ENCODE measurements at places on chromosomes 11 and 22.

- DNase-seq, result peak; percentile 65
These were observed 1.4 kb downstream of the DTX4 start for GRCh38 chr11:59173080-59173963.

DNA sequence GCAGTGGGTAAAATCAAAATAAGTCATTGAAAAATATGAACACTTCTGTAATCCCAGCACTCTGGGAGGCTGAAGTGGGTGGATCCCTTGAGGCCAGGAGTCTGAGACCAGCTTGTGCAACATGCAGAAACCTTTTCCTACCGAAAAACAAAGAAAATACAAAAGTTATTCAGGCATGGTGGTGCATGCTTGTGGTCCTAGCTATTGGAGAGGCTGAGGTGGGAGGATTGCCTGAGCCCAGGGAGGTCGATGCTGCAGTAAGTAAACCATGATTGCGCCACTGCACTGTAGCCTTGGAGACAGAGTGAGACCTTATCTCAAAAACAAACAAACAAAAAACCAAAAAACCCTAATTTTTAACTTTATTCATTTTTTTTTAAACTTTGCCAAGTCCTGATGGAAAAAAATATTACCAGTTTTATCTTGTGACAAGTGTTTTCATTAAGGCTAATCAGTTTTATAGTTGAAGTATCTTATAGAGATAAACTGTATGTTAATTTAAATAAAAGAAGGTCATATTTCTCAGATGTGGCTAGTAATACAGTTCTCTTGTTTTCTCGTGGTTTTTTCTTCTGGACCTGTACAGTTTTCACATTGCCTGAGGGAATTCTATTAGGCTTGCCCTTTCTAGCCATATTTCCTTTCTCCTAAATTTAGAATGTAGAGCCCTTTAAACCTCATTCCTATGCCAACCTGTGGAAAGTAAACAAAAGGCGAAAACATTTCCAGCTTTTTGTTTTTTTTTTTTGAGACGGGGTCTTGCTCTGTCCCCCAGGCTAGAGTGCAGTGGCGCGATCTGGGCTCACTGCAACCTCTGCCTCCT is 9.4 kb downstream of the HIPK3 start:
- no peak for DNase-seq

- no peak for DNase-seq
These were observed 3.4 kb downstream of the KIAA0930 start for GRCh38 chr22:45237065-45237990.

DNA sequence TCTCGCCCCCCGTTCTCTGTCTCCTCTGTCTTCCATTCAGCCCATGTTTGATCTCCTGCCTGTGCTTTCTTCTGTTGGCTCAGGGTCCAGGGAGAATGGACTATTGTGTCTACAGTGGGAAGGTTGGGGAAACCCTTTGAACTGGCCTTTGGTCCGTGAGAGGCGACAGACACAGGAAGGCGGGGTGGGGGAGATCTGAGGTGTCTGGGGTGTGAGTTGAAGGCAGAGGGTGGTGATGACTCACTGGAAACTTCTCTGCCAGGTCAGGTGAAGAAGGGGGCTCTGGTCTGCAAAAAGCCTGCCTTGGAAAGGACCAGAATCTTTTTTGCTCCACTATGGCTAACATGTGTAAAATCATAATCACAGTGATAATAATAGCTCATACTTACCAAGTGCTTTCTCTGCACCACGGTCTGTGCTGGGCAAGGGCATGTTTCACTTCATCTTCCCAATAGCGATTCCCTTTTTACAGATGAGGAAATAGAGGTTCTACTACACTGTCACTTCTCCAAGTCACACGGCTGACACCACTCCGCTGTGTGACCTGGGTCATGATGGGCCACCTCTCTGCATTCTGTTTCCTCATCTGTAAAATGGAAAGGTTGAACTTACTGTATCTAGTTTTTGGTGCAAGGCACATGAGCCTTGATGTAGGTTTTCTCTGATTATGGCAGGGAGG is 99.8 kb upstream of the ALX4 start:
- DNase-seq, result peak; percentile 33

DNA sequence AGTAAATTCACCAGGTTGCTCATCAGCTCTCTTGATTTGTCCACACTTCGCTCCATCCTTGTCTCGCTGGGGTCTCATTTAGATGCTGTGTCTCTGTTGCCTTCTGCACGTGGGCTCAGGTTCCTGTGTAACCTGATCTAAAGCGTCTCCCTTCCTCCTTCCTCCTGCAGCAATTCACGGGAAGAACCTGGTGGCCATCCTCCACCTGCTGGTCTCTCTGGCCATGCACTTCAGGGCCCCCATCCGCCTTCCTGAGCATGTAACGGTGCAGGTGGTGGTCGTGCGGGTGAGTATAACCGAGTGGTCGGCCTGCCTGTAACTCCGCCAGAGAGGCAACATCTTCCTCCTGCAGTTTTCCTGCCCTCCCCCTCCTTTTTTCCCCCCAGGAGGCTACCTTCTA is 48.0 kb upstream of the PARVG start:
- no peak for DNase-seq

Measured in suppressor macrophage treated with lipopolysaccharide for 4 hours (primary cell).